Posterior cingulate gyrus (tissue), 11 donors: ENCODE measurements at places on chromosomes 6 and 20.

GRCh38 chr20:37706298-37706697, 12.5 kb downstream of the CTNNBL1 start:
- DNase-seq, result no peak

DNA sequence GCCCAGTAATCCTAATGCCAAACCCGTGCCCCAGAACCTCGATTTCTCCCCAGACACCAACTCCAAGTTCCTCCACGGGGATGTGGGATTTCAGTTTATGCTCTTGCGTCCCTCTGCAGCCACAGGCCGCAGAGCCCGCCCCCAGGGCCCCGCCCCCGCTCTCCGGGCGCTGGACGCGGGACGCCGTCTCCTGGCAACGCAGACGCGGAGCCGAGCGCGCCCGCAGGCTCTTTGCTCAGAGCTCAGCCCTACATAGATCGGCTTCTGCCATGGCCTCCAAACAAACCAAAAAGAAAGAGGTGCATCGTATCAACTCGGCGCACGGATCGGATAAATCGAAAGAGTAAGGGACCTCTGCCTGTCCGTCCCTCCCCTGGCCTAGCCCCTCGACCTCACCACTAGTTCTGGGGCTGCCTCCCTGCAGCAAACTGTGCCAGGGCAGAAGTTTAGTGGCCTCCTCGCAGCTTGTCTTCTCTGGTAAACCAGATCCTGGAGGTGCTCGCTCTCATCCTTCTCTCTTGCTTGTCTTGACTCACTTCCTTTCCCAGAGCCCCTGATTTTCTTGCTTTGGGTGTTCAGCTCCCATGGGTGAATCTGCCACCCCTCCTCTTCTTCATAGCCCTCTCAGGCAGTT, at the start of gene ADGB:
TSS of gene ADGB (plus strand) at position 201 of the 634 bp plus-strand sequence. CDS start at position 270, 69 bp downstream.
- DNase-seq, result no peak

GRCh38 chr20:60345106-60345505, 386.9 kb downstream of the CDH26 start:
- DNase-seq, result no peak

GRCh38 chr20:60097285-60097684, 139.1 kb downstream of the CDH26 start:
- no peak for DNase-seq

GRCh38 chr6:139855671-139856311, 481.3 kb upstream of the CITED2 start:
- no peak for DNase-seq

DNA sequence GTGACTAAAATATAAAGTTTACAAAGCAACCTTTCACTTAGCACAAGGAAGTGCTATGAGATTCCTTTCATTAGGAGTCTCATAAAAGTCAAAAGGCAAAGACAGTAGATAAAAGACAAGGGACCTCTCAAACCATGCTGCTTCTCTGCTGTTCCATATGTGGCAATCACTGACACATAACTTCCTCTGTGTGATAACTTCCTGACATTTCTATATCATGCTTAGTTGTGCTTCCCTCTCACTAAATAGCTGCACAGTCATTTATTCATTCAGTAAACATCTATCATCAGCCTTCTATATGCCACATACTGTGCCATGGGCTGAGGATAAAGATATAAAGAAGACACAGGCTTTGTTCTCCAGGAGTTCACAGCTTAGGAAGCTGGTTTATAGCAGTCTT, 214.8 kb upstream of the GRIK2 start:
- no peak for DNase-seq

DNA sequence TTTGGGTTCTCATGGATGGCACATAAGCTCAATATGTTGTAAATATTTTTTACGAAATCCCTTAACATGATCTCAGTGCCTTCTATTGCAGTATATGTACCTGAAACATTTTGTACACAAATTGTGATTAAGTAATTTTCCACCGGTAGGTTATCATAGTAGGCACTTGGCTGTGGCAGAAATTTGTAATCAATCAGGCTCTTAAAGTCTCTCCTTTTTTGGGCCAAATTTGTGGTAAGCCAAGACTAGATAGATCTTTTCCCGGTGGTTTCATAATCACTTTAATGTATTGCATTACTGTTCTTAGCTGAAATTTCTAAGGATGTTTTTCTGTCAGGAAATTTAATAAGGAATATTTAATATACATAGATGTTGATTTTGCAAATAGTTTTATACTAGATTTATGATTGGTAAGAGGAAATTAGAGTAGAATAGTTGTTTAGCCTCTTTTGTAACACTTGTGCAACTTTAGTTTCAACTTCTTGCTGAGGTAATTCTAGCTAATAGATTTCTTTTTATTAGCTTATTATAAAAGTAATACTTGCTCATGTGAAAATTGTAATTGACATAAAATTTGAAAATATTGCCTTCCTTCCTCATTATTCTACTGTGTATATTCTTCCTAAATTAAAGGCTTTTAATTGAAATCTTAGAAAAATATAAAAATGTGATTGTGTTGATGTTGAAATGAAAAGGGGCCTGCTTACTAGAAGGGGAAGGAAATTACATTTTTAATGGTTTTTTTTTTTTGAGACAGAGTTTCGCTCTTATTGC, 3.2 kb downstream of the PCMT1 start:
- DNase-seq, result no peak

- DNase-seq, result no peak
Measured at GRCh38 chr6:138541823-138542481, 42.7 kb upstream of the NHSL1 start.

DNA sequence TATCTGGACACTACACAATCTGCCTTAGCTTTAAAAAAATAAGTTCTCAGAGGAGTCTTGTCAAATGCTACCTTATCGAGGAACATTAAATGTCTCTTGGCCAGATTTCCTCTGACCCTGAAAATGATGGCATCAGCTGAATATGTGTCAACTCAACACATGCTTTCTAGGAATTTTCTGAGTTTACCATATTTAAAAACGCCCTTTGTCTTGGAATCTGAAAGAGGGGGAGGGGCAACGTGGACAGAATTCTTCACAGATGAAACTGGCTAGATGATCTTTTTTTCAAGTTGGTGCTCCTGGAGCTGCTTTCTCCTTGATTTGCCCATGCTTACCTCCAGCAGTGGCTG, 5.1 kb downstream of the SOX4 start:
- no peak for DNase-seq

DNA sequence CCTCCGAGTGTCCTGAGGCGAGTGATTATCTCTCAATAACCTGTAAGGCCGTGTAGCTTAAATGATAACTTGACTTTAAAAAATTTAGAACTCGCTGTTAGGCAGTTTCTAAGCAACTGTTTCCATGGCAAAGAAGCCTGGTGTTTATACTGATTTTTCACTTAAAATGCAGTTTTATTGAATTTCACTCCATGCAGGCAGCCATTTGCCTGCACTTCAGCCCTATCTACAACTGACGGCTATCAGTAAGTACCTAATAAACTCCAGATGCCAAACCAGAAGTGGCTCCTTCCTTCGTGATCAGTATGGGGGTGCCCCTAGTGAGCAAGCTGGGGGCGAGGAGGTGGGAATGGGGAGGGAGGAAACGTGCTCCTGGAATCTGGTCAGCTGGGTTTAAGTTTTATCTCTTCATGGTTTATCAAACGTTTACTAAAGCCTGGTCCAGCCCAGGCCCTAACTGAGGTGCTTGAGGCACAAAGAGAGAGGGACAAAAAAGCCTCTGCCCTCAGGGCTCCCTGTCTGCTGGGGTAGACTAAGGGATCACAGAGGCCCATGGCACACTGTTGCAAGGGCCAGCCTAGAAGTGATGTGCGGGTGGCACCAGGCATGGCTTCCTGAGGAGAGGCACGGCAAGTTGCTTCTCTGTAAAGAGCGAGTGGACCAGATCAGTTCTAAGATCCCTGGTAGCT, 45.5 kb downstream of the TTI1 start:
- no peak for DNase-seq

- DNase-seq, result no peak
Measured at GRCh38 chr6:39561536-39562266, 163.5 kb downstream of the KIF6 start.

- no peak for DNase-seq
Measured at GRCh38 chr6:116859264-116859663, 17.8 kb upstream of the RFX6 start.
